Breast epithelium (tissue), 4 donors: ENCODE measurements at places on chromosomes 11 and 22.

GRCh38 chr22:21755851-21756284 is 20.3 kb upstream of the YPEL1 start:
- DNase-seq = no peak

- DNase-seq = peak; percentile 48
Measured at GRCh38 chr22:49351761-49352227, 475.9 kb downstream of the BRD1 start.

DNA sequence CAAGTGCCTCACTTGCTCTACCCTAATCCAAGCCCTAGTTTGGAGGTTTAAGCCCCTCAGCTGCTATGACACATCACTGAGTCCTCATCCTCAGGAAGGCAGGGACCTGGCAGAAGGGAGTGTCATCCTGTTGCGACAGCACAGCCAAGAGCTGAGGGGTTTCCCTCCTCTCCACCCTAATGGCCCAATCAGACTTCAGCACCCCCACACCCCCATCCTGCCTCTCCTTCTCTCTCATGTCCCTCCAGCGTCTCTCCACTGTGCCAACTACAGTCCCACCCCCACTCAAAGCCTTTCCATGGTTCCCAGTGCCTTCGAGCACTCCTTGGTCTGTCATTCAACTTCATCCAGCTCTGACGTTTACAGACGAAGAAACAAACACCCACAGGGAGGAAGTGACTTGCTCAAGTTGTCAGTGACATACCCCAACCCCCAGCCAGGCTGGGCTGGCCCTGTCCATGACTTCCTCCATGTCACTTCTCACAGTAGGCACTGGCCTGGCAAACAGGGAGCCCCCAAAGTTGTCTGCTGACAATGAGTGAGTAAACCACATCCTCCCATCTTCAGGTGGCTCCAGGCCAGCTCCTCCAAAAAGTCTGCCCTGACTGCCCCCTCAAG is 15.6 kb downstream of the ARAP1 start:
- peak; percentile 41 for DNase-seq

DNA sequence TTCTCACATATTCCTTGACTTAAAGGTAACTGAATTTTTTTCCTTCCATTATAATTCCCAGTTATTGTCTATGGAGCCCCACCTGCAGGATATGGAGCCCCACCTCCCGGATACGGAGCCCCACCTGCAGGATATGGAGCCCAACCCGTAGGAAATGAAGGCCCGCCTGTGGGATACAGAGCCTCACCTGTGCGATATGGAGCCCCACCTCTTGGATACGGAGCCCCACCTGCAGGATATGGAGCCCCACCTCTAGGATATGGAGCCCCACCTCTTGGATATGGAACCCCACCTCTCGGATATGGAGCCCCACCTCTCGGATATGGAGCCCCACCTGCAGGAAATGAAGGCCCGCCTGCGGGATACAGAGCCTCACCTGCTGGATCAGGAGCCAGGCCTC is 28.1 kb downstream of the WBP2NL start:
- DNase-seq = no peak

GRCh38 chr11:71222318-71223080 is 29.9 kb downstream of the SHANK2 start:
- no peak for DNase-seq

DNA sequence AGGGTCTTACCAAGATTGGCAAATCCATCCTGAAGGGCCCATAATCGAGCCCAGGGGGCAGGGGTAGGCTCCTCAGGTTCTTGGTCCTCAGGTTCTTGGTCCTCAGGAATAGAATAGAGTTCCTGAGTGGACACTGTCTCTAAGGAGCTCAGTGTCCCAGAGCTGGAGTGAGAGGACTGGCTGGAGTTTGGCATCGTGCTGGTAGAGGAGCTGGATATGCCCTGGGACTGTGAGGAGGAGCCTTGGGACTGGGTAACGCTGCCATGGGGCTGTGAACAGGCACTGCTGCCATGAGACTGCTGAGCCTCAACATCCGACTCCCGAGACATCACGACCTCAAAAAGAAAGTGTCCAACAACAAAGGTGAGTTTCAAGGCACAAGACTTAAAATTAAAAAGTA is 7.2 kb downstream of the CHEK2 start:
- DNase-seq = no peak

GRCh38 chr22:30294066-30294465 is 4.8 kb upstream of the CASTOR1 start:
- DNase-seq = no peak

DNA sequence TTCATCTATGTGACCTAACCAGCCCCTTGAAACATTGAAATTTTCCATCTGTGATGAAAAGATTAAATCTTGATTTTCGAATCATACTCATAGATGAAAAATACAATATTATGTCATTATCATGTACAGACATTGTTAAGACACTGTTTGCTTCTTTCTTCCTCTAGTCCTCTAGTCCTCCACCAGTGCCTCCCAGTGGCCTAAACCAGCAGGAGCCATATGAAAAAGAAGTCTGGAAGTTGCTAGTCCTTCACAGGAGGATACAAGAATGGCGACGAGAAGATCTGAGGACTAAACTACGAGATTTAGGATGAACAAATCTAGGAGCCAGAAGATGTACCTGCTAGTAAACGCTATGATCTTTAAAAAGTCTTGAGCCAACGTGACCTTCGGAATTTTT is 134.1 kb downstream of the SLC17A6 start:
- DNase-seq = no peak
